ENCODE measurements at places on chromosomes 13 and 19.

- DNase-seq: peak; percentile 15
These were observed 868 bp upstream of the UBAC2 start for GRCh38 chr13:99199541-99200431.

- DNase-seq: no peak
These were observed 59.6 kb downstream of the NUFIP1 start for GRCh38 chr13:44929692-44930091.

DNA sequence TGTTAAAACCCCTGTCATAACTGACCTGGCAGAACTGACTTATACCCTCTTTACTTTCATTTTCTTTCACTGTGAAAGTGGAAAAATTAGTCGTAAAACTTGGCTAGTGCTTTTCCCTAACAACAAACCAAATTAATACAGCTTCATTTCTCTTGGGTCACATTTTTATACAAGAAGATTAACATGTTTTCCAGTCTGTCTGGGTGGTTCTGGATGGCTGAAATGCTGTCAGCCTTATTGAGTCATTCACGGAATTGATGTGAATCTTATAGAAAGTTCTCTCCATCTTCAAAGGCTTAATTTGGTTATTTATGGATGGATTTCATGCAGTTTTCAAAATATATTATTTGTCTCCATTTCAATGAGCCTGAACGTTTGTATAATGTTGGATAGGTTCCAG is 440.0 kb downstream of the KCTD12 start:
- no peak for DNase-seq

- DNase-seq: no peak
These were observed 7.2 kb downstream of the RNASEH2B start for GRCh38 chr13:50916701-50917184.

DNA sequence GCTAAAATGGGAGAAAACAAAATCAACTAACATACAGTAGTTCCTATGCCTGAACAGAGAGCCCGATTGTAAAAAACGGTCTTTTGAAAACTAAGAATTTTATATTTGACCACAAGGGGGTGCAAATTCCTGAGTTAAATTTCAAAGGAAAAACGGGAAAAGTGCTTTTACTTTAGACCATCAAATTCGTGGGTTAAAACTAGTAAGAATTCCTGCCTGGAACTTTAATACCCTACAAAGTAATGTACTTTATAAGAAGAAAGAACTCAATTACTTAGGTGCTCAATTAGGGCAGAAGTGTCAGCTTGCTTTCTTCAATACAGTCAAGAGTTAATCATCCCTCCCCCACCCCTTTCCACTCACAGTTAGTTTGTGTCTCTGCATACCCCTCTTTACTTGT is 69.8 kb downstream of the KCNRG start:
- peak; percentile 71 for DNase-seq

DNA sequence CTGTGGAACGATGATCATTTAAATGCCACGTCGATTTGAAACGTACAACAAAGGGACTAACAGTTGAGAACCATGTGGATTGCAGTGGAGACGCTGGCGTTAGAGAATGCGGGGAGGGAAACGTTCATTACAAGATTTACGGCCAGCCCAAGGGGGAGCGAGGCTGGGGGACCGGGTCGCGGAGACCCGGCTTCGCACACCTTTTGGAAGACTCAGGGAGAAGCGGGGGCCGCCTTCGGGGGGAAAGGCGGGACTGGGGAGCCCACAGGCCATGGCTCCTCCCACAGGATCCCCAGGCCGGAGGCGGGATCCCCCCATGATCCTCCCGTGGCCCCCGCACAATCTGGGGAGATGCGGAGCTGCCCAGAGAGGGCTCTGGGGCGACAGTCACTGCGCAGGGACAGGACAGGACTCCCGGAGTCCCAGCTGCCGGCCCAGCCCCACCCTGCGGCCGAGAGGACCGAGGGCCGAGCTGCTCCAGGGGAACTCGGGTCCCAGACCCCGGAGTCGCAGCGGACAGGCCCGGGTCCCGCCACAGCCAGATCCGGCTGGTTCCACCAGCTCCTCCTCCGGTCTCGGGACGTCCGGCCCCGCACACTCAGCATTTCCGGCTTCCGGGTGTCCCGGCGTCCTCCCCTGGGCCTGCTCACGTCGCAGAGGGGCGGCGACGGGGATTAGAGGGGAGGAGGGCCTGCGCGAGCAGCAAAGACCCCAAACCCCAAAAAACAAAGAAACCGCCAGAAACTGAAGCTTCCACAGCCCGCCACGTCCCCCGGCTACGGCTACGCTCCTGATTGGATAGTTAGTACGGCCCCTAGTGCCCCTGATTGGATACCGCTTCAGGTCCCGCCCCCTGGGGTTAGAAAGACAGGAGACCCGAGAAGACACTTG is 21.1 kb upstream of the OR10H1 start:
- DNase-seq: peak; percentile 98

DNA sequence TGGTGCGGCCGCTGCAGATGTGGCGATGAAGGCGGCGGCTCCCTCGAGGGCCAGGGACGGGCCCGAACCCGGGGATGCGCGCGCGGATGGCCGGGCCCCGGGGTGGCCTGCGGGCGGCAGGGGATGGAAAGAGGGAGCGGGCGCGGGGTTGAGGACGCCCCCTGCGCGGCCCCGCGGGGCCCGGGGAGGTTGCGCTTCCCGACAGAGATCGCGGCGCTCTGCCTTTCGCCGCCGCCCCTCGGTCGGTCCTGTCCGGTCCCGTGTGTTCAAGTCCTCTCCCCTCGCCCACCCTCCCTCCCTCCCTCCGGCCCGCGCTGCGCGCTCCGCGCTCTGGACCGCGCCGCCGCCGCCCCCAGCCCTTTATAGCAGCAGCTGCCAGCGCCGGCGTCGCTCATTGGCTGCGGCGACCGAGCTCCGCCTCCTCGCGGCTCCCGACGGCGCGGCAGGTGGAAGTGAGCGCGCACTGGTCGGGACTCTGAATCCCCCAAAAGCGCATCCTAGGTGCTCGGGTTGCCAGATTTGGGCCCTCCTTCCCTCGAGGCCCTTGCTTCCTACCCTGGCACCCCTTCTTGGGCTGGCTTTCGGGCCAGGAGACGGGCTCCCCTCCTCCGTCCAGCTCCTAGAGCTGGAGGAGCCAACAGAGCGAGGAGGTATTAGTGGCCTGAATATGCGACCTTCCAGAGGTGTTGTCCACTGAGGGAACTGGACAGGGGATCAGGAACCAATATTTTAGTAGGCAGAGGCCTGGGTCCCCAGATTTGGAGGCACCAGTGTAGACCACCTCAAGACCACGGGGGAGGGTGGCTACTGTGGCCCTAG is at the start of gene ELAVL3:
ELAVL3 (minus strand) TSS at position 332 of the 819 bp plus-strand sequence. CDS start 438 bp downstream, outside the sequence.
- peak; percentile 75 for DNase-seq

Data from cerebellar cortex (tissue), 1 donor.